ENCODE measurements at places on chromosomes 5 and 9. TPM values are rescaled to one million over a fixed set of nuclear protein-coding genes. Genes with fewer than 3 reads are reported as not detected.

The SAPCD2 gene
- 8.7 TPM for total RNA-seq

The C5orf58 gene
- not detected for total RNA-seq

The ATP10B gene
- 0.43 TPM for total RNA-seq

The NUTM2G gene
- not detected for total RNA-seq

The ADGRD2 gene
- not detected for total RNA-seq

The FAM221B gene
- not detected for total RNA-seq

The GNA14 gene
- total RNA-seq: 3.5 TPM

The CCDC192 gene
- total RNA-seq: not detected

The PCDHGB7 gene
- total RNA-seq: 10.2 TPM

The SLC6A3 gene
- total RNA-seq: not detected

The PDE6A gene
- not detected for total RNA-seq

The C5orf46 gene
- total RNA-seq: 62.8 TPM

The PCDHA1 gene
- total RNA-seq: not detected

The MOB3B gene
- total RNA-seq: 2.4 TPM

The TMEM174 gene
- not detected for total RNA-seq

The SLC25A51 gene
- total RNA-seq: 5.9 TPM

The EIF4E1B gene
- total RNA-seq: not detected
